ENCODE measurements at places on chromosomes 7 and 10. TPM values are rescaled to one million over a fixed set of nuclear protein-coding genes. Genes with fewer than 3 reads are reported as not detected.

CEP41 gene
- 12.8 TPM for total RNA-seq

GPER1 gene
- total RNA-seq, result 0.79 TPM

PHYHIPL gene
- total RNA-seq, result 0.54 TPM

SAMD9L gene
- 1.4 TPM for total RNA-seq

CFAP58 gene
- total RNA-seq, result 0.07 TPM

CHPF2 gene
- 50.1 TPM for total RNA-seq

GOLGA7B gene
- total RNA-seq, result 4.9 TPM

PNLIPRP3 gene
- total RNA-seq, result not detected
